ENCODE measurements at places on chromosomes 16 and 17. TPM values are rescaled to one million over a fixed set of nuclear protein-coding genes. Genes with fewer than 3 reads are reported as not detected.

DNA sequence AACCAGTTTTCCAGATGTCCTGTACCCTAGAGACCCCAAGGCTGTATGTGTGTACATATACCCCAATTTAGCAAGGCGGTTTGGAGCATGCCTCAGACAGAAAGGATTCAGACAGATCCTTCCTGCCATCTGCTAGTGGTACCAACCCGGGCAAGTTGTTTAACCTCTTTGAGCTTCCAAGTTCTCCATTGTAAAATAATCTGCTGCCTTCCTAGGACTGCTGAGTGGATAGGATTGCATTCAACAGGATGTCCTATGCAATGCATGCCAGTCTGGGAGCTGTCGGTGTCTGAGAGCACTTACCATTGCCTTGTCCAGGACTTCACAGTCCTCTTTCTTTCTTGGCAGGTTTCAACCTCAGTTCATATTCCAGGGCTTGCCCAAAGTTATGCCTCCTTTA is 1.9 kb downstream of the CDH13 start:
- no peak for DNase-seq

GRCh38 chr17:56011406-56012131 is 141.7 kb upstream of the ANKFN1 start:
- no peak for DNase-seq

DNA sequence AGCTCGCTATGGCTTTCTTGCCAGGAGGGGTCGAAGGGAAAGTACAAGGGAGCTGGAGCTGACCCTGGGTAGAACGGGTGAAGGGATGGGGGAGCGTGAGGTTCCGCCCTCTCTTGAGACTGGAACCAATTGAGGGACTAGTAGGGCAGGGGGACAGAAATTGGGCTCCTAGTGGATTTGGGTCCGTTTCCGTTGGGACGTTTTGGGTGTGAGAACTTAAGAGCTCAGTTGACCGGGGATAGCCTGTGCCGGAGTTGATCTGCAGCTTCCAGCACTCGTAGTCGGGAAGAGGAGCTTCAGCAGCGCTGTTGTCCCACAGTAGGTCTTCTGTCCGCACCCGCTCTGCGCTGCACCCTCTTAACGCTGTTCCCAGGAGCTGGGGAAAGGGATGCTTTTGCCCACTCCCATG is 481 bp downstream of the CNTROB start:
- no peak for DNase-seq

DNA sequence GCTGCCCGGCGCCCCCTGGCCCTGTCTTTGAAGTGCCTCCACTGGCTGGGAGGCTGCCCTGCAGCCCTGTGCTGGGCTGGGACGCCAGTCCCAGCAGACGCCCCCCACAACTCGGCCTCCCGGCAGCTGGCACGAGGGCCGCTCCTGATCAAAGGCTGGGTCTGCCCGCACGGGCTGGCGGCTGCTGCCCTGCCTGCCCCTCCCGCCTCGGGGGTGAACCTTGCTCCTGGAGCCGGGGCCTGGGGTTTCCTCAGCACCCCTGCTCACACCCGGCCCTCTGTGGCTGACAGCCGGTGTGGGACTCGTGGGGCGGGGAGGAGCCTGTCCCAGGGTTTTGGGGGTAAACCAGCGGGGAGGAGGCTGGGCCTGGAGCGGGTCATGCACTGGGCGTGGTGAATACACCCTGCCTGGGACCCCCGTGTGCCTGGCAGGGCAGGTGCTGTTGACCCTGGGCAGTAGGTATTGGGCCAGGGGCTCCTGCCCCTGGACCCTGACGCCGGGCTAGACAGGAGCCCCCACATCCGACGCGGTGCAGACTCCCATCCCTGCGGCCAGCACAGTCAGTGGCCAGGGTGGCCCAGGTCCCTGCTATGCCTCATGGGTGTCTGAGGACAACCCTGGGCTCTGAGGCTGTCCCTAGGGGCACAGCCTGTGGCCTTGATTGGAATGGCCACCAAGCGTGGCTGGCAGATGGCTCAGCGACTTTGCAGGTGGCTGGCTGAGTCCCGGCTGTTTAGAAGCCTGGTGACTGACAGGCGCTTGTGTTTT is 21.7 kb downstream of the CENPX start:
- no peak for DNase-seq

DNA sequence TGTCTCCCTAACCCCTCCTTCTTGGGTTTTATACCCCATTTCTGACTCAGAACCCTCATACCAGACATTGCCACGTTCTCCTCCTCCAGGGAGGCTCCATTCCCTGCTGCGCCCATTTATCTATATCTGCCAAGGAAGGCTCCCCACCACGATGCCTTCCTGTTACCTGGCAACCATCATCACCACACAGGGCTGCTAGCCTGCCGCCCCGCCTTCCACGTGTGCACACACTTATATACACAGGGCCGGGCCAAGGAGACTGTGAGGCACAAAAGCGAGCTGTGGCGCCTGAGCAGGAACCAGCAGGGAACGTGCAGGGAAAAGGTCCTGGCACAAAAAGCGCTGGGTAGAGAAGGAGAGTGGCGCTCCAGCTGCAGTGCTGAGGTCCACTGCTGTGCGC is 261.8 kb downstream of the CBLN1 start:
- DNase-seq, result no peak

DNA sequence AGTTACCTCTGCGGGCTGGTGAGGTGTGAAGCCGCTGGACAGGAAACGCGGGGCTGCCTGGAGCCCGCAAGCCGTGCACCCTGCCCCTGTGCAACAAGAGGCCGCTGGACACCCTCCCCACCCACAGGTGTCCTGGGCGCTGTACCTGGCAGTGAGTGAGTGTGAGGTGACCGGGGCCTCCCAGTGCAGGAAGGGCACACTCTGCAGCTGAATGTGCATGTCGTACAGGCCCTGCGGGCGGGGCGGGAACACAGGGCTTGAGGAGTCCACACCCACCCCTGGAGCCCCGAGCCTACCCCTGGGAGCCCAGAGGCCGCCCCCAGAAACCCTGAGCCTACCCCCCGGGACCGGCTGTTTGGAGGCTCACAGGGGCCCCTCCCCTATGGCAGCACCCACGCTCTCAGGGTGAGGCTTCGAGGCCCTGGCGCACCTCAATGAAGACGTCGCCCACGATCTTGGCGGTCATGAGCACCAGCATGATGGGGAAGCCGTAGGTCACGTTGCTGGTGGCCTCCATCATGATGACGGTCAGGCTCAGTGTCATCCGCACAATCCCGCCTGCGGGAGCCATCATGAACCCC is 4.3 kb upstream of the CCDC154 start:
- no peak for DNase-seq

DNA sequence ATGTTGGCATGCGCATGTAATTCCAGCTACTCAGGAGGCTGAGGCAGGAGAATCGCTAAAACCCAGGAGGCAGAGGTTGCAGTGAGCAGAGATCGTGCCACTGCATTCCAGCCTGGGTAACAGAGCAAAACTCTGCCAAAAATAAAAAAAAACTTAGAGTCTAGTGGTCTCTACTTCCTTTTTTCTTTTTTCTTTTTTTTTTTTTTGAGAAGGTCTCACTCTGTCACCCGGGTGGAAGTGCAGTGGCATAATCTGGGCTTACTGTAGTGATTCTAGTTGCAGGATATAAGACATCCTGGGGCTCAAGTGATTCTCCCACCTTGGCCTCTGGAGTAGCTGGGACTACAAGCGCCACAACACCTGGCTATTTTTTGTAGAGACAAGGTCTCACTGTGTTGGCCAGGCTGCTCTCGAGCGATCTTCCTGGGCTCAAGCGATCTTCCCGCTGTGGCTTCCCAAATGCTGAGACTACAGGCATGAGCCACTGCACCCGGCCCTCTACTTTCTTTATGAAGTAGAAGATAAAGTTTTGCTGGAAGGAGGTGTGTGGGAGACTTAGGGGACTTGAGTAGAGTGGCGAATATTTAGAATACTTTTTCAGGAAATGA is 47.9 kb upstream of the TAOK1 start:
- DNase-seq, result no peak

DNA sequence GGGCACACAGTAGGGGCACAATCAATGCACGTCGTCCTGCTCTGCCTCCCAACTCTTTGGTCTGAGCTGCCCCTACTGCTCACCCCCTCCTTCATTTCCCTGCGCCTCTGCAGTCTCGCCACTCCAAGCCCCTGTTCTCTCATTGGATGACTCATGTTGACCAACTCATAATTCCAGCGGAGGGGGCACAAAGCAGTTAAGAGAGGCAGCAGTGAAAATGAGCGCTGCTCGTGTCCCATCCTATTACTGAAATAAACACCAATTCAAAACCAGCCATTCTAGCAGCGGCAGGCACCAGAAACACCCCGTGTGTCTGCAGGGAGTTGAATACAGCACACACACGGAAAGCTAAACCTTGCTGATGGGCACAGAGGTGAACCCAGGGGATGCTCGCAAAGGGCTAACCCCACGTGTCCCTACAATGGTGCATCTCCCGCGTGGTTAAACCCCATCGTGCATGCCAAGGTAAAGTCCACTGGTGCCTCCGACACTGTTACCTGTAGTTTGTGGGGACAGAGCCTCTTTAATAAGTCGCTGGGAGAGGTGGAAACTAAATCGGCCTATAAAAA is 310.4 kb downstream of the XYLT1 start:
- no peak for DNase-seq

DNA sequence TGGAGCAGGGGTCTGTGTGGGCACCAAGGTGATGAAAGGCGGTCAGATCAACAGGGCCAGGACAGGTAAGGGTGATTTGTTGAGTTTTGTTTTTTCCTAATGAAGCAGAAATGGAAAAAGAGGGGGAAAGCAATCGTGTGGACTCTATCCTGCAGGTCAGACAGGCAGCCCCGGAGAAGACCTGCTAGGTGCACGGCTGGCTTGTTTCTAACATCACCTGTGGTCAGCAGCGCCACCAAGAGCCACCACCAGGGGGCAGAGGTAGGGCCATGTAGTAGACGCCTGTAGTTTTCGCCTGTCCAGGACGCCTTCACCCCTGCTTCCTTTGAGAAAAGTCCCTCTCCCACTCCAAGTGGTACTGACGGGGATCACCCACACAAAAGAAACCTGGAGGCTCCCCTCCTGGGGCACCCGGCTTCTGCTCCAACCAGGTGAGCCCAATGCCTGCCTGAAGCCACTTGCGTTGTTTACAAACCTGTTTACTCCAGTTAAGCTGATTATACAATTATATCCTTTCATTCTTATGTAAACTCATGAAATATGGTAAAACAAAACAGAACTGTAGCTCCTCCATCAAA is 54.2 kb upstream of the SEC14L1 start:
- peak; percentile 54 for DNase-seq

The HIGD1B gene
- polyA plus RNA-seq, result not detected

The EXOC7 gene
- polyA plus RNA-seq, result 36.2 TPM

The TNFSF12 gene
- polyA plus RNA-seq, result 45.8 TPM

The NFATC2IP gene
- polyA plus RNA-seq, result 29.3 TPM

The PLXDC1 gene
- polyA plus RNA-seq, result 4.5 TPM

Measured in CD4-positive, alpha-beta memory T cell (primary cell).